ENCODE measurements at places on chromosomes 1 and 21.
A peak's percentile ranks its signal among the peaks of the same experiment; 100 is the strongest.

GRCh38 chr1:115296981-115297380 lies 41.1 kb downstream of the NGF start:
- peak; percentile 17 for DNase-seq

GRCh38 chr1:22509815-22510214 lies 53.5 kb upstream of the EPHA8 start:
- no peak for DNase-seq

DNA sequence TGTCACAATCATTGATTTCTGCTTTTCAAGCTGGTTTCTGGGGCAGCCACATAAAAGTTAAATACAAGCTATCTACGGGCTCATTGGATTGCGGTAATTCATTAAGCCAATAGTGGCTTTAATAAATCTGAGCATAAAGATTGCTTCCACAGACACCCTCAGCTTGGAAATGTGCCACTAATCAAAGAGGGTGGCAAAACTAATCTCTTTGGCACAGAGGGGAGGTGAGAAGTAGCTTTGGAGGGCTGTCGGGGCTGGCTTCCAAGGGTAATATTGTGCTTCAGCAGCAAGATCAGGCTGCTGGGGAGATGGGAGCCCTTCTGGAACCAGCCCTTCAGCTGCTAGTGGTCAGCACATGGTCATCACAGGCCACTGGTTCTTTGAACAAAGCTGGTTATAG lies 21.2 kb upstream of the KAZN start:
- DNase-seq = no peak

- DNase-seq = no peak
Observed at GRCh38 chr1:119364640-119365039, 3.9 kb upstream of the HAO2 start.

DNA sequence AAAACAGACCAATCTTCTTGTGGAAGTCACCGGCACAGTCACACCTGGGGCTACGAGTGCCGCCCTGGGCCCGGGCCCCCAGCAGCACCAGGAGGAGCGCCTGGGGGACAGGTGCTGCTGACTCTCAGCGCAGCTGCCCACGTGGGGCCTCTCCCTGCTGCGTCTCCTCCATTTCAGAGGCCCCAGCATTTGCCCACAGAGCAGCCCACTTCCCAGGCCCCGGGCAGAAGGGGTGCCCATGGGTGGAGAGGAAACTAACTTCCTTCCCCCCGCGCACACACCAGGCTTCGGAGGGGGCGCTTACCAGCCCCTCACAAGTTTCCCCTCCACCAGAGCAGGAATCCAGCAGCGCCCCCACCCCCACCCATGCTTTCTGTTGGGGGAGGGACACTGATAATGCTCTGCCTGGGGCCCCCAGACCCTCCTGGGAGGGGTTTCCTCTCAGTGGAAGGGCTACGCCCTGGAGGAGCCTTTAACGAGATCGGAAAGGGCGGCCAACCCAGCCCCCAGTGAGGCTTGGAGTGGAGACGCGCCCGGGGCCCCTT lies 440 bp downstream of the TNFRSF25 start:
- DNase-seq = no peak

GRCh38 chr21:42495765-42496119 lies 282 bp downstream of the RSPH1 start:
- DNase-seq = no peak

DNA sequence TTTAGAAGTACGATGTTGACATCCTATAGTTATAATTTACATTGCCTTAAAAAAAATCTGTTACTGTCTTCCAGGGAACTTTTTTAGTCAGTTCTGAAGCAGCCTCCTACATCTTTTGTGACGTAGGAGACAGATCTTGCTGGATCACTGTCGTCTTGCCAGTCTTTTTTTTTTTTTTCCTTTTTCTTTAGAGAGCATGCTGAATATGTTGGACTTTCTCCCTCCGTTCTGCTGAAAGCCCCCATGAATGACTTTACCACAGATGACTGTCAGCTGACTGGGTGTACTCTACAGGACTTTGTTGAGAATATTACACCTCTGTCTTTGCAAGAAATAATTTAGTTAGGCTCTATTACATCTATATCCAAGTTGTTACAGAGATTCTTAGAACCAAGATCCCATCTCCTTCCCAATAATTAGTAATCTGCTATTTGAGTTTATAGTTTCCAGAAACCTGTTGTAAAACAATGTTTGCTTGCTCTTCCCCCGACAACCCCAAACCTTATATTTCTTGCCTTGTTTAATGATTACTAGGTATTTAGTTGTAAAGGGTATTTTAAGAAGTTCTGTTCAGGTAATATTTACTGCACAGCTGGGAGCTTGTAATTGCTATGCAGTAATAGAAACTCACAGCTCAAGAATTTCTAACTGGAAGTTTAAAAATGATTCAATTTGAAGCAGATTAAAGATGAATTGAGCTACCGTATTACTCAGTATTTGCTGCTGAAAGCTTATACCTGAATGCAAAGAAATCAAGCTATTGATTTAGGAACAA lies 61.8 kb downstream of the RASAL2 start:
- no peak for DNase-seq

GRCh38 chr1:117286145-117286544 lies 75.4 kb upstream of the VTCN1 start:
- no peak for DNase-seq

- DNase-seq = no peak
Observed at GRCh38 chr1:231355171-231355570, 17.1 kb downstream of the SPRTN start.

- no peak for DNase-seq
Observed at GRCh38 chr1:206575894-206576737, 36.1 kb downstream of the EIF2D start.

GRCh38 chr1:46303872-46304326 lies 401 bp downstream of the UQCRH start:
- DNase-seq = no peak

DNA sequence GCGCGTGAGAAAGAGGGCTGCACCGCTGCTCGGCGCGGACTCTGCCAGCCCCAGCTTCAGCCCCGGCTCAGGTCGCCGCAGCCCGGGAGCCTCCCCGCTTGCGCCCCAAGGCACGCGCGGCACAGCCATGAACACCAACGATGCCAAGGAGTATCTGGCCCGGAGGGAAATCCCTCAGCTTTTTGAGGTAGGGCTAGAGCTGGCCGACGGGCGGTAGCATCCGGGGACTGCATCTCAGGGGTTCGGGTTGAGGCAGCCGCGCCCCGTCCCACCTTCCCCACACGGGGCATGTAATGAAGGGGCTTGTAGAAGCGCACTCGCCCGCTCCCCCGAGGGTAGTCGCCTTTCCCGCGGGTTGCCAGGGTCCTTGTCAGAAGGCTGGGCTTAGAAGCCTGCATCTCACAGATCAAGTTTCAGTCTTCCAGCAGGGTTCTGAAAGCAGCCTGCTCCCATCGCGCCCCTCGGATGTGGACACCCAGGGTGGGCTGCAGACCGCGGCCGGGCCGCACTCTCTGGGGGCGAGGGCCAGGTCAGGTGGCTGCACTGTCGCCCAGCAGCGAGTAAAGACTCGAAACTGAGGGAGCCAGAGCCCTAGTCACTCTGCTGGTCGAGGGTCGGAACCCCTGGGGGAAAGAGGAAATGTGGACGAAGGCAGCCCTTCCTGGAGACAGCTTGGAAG lies 507 bp downstream of the AK5 start:
- DNase-seq = no peak

GRCh38 chr21:17911628-17912027 lies 92.5 kb upstream of the C21orf91 start:
- no peak for DNase-seq

DNA sequence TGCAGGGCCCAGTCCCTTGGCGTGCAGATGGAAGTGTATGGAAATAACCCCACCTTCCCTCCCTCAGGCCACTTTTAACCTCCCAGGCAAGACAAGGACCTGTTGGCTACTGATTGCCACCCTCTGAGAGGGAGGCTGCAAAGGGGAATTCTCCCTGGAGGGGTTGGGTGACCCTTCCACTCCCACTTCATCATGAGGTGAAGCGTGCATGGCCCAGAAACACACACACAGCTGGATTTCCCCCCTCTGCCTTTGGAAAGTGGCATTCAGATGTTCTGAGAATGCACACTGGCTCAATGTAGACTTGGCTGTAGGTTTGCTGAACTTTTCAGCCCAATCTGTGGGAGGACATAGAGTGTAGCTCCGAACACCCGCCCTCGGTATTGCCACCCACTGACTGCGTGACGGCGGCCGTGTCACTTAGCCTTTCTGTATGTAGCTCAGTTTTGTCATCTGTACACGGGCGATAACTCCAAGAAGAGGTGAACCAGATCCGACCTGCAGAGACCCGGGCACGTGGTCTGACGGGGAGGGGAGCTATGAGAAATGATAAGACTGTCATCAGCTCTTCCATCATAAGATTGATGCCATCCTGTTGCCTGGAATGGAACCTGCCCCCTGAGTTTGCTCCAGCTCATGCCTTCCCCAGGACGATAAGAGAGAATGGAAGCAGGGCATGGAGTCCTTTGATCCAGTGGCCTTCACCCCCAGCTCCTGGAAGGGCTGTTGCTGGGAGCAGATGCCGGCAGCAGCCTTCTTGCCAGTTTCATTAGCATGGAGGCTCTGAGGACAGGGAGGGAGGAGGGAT lies 19.3 kb downstream of the MIIP start:
- DNase-seq = no peak

GRCh38 chr21:45032977-45033710 lies 41.2 kb upstream of the ADARB1 start:
- no peak for DNase-seq
